ENCODE measurements at places on chromosomes 6 and 20.
A peak's percentile ranks its signal among the peaks of the same experiment; 100 is the strongest.

DNA sequence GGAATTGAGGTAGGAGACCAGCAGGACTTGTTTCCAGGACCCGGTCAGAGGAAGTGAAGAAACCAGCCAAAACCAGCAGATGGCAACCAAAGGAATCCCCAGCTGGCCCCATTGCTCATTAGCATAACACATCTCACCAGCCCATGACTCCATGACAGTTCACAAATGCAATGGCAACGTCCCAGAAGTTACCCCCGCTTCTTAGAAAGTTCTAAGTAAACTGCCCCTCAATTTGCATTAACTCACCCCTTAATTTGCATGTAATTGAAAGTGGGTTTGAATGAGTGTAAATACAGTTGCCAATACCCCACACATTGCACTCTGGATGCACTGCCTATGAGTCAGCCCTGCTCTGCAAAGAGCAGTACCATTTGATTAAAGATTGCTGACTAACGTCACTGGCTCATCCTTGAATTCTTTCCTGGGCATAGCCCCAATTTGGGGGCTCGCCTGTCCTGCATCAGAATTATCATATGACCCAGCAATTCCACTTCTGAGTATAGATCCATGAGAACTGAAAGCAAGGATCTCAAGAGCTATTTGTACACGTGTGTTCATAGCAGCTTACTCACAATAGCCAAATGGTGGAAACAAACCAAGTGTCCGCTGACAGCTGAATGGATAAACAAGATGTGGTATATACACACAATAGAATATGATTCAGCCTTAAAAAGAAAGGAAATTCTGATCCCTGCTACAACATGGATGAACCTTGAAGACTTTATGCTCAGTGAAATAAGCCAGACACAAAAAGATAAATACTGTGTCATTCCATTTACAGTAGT is 36.4 kb downstream of the MYLK4 start:
- DNase-seq: peak; percentile 92

GRCh38 chr6:36340618-36341454 is 4.1 kb upstream of the BNIP5 start:
- DNase-seq: peak; percentile 70

DNA sequence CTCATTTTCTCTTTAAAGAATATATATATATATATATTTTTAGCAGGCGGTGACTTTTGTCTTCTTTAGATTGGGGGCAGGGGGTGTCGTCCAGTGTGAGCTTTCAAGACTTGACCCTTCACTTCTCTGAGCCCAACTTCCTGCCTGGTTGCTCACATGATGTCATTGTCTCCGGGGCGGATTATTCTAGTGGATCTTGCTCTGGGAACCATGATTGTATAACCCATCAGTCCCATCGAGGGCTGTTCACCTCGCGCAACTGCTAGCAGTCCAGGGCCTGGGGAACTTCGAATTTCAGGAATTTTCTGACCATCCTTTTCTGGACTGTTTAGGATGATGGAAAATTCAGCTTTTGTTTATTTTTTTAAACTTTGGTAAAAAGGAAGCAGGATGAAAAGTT is 1.0 kb downstream of the IGF2R start:
- DNase-seq: peak; percentile 84

DNA sequence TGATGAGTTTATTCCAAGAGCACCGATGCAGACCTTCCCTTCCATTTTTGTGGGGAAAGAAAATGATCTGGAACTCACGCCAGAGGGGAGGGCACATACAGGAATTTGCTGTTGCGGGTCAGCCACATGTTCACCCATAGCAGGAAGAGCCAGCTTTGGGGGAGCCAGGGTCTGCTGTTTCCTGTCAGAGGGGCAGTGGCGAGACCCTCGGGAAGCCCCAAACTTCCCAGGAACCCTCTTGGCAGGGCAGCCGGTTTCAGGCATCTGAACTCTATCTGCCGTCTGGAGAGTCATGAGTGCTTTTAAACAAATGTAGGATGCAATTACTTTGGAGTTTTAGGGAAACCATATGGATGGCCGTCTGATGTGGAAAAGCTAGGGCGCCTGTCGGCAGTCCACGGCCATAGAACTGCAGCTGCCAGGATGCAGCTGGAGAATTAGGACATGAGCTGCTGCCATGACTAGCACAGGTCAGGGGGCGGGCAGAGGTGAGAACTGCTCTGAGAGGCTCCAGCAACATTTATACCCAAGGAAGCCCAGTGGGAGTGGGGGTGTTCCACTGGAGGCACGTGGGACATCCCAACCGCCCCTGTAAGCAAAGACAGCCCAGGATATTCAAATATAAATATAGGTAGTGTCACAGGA is 14.8 kb upstream of the SERPINB9 start:
- DNase-seq: peak; percentile 28

GRCh38 chr6:49782293-49782692 is 4.8 kb downstream of the PGK2 start:
- no peak for DNase-seq

DNA sequence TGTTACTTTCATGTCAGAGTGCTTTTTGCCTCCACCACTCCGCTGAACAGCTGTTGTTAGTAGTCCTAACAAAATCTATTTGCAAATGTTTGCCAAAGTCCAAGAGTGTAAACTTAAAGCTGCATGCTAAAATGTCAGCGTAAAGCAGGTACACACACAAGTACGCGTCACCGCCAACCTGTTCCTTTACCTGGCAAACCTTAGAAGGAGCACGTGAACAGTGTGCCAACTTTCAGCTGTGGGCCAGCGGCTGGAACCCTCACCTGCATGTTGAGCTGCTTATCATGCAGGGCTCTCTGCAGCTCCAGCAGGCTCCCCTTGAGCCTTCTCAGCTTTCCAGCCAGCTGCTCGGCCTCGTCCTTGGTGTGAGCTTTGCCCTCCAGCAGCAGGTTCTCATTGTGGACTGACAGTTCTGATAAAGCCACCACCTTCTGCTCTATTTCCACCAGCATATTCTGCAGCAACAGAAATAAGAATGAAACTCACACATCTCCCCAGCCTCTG is 359.3 kb downstream of the SYNE1 start:
- no peak for DNase-seq

- no peak for DNase-seq
Measured at GRCh38 chr6:3195695-3196497, 31.6 kb downstream of the TUBB2B start.

DNA sequence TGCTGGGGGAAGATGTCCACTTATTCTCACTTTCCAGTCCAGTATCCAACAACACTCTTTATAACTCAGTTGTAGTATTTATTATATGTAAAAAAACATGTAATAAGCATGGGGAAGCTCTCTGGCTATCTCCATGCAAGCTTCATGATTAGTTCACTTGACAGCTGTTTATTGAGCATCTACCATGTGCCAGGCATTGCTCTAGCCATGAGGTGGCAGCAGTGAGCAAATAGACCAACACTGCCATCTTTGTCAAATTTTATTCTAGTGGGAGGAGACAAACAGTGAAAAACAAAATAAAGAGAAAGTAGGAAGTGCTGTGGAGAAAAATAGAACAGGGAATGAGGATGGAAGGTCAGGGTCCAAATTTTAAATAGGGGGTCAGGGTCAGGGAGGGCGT is 131.8 kb downstream of the CFAP61 start:
- peak; percentile 17 for DNase-seq

GRCh38 chr6:18260448-18261106 is 3.8 kb downstream of the DEK start:
- DNase-seq: peak; percentile 17

GRCh38 chr6:165723326-165723725 is 60.3 kb upstream of the PDE10A start:
- DNase-seq: no peak

GRCh38 chr20:54105653-54106052 is 35.3 kb upstream of the BCAS1 start:
- no peak for DNase-seq

- DNase-seq: peak; percentile 65
Measured at GRCh38 chr6:166008441-166009369, 158.9 kb downstream of the TBXT start.

GRCh38 chr6:137490006-137490905 is 3.9 kb downstream of the OLIG3 start:
- no peak for DNase-seq

GRCh38 chr20:58448958-58449357 is 59.9 kb downstream of the VAPB start:
- no peak for DNase-seq

DNA sequence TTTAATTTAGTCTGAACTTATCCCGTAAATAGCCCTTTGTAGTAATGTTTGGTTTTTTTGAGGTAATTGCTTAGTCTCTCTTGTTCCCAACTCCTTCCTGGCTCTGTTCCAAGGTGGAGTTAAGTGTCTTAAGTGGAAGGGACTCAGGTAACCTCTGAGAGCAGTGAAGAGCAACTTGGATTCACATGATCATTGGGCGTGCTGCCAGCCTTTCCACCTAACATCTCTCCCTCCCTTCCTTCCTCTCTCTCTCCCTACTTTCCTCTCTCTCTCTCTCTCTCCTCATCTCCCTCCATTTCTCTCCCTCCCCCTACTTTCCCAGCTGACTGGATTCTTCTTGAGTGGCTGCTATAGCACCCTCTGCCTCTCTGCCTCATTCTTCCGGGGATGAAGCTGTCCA is 232.9 kb upstream of the SASH1 start:
- peak; percentile 2 for DNase-seq

- DNase-seq: peak; percentile 99
Measured at GRCh38 chr6:108689272-108690161, 128.8 kb downstream of the FOXO3 start.

GRCh38 chr20:21202259-21202658 is 76.4 kb downstream of the KIZ start:
- DNase-seq: peak; percentile 53

- DNase-seq: no peak
Measured at GRCh38 chr6:168288781-168289570, 30.6 kb downstream of the DACT2 start.

GRCh38 chr6:33914645-33915044 is 110.8 kb upstream of the MLN start:
- DNase-seq: no peak

DNA sequence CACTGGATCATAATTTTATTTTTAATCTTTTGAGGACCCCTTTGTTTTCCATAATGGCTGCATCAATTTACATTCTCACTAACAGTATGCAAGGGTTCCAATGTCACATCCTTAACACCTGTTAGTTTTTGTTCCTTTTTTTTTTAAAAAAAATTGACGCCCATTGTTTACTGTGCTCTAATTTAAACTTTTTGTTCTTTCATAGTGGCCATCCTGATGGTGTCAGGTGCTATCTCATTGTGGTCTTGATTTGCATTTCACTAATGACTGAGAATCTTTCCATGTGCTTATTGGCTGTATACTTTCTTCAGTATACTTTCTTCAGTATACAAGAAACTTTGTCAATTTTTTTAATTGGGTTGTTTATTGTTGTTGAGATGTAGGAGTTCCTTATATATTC is 347.0 kb downstream of the RNGTT start:
- DNase-seq: no peak

DNA sequence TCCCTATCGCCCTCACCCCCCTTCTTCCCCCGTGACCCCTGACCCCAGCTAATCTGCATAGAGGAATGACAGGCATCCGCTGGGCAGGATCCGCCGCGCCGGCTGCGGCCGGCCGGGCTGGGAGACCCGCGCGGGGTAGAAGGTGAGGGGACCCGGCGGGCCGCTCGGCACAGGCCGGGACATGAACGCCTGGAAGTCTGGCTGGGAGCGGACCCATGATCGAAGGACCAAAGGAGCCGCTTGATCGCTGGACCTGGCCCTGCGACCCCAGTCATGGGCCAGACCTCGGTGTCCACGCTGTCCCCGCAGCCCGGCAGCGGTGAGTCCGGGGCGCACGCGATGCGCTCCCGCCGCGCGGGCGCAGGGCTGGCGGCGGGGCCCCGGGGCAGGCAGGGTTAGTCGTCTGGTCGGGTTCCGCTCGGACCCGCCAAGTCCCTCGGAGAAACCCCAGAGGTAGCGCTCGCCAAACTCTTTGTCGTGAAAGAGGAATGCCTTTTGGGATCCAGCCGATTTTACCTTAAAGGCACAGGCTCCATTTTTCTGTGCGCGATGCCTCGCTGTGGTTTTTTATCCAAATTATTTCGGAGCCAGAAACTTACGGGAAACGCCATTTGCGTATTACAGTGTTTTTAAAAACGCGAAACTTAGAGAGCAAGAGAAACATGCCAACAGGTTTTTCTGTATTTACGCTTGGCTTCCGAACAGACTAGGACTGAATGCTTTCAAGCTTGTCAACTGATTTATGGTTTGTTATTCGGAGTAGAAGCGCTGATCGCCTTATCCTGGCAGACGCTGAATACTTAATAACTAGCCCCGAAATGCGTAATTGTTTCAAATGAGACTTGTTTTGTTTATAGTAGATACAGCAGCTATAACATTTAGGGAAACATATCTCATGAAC is at the start of gene PHACTR2:
TSS of gene PHACTR2 (plus strand) at position 75 of the 901 bp plus-strand sequence. CDS start at position 274, 199 bp downstream.
- peak; percentile 87 for DNase-seq
